CD4-positive, alpha-beta T cell treated with Interleukin-15 for 4 hours (primary cell): ENCODE measurements at places on chromosomes 3 and 15.

GRCh38 chr15:70856884-70857561 lies 3.1 kb upstream of the LARP6 start:
- DNase-seq = no peak

DNA sequence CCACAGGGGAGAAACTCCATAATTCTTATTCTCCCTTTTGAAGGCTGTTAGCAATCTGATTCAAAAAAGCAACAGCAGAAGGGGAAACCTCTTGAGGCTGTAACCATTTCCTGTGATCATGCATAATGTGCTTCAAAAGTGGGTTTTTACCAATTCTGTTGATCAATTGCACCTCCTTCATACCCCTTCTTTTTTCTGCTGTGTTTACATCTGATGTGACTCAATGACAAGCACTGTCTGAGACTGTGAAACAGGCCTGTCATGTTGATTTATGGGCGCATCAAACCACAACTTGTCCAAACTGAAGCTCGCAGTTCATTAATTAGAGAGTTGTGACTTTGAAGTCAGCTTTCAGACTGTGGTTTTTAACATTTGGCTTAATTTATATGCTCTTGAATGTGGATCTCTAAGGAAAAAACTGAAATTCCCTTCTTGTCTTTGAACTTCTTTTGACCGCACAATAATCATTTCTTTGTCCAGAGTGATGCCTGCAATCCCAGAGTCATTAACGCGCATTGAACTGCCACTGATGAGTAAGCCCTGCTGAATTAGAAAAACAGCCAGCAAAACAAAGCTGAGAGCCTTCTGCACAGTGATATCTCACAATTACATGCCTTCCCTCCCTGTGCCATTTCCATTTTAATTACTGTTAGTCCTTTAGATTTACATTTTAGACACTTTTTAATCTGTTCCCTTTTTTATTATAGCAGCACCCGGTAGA lies 532.8 kb downstream of the FOXP1 start:
- peak; percentile 75 for DNase-seq

DNA sequence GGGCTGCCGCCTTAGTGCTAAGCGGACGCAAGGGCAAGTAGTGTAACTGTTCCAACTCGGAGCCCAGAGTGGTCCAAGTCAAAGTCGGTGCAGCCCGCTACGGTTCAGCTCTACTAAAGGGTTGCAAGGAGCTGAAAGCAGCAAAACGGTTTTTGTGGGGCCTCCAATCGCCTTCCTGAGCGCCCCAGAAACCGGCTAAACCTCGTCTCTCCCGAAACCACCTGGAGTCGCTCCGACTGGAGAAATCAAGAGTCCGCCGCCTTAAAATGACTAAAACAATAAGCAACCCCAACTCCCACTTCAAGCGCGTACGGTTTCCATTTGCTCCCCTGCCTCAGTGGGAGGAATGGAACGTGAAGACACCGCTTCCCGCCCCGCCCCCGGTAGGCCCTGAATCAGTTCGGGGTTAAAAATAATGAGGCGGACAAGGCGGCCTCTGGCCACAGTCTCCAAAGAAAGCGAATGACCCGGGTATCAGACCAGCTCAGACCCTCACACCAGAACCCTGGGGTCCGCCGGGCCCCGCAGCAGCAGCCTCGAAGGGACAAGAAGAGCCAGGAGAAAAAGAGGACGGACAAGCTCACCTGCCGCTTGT lies 401 bp downstream of the SEC11A start:
- no peak for DNase-seq

DNA sequence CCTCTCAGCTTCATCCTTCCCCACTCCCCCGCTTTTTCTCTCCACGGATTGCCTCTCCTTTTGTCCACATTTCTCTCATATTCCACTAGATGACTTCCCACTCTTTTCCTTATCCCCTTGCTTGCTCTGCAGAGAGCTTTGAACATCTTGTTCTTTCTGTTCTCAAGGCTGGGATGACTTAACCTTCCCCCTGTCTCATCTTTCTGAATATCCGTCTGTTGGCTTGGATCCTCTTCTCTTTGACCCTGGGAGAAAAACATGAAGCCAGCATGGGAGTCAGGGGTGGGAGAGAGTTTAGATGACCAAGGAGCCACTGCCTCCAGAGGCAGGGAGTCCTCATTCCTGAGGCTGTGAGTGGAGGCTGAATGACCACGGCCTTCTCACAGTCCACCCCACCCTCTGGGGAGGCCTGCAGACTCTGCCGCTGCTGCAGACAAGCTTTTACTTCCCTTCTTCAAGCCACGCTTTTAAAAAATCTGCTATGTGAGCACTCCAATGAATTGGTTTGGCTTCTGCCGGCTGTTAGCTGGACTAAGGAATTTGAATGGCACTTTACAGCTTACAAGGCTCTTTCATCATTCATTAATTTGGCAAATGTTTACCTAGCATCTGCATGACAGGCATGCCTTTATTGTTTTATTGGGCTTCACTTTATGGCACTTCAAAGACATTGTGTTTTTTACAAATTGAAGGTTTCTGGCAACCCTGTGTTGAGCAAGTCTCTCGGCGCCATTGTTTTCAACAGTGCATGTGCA lies 111.6 kb upstream of the SLC6A6 start:
- no peak for DNase-seq

DNA sequence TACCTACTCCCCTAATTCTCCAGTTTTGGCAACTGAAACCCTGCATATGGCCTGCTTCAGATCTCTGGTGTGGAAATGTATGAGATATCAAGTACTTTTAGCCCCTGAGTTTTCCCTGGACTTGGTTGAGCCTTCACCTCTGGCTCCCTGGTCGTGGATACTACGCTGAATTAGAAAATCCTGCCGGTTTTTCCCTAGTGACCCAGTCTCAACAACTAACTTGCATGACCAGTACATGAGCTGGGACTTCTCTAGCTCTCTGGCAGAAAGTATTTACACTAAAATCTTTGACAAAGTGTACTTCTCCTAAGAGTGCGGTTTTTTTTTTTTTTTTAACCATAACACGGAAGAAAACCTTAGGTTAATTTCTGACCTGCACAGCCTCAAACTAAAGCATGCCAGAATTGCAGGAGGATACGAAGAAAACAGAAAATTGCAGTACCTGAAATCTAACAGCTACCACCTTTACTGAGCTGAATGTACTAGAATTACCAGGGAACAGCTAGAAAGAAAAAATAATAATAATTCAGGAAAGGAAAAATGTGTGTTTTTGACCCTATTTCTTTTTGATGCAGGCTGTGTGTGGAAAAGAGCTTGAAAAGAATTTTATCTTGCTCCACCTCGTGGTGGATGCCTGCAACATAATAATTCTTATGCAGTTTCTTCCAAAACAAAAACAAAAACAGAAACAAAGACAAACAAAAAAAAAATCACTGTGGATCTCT lies 165.6 kb downstream of the GMNC start:
- DNase-seq = no peak

DNA sequence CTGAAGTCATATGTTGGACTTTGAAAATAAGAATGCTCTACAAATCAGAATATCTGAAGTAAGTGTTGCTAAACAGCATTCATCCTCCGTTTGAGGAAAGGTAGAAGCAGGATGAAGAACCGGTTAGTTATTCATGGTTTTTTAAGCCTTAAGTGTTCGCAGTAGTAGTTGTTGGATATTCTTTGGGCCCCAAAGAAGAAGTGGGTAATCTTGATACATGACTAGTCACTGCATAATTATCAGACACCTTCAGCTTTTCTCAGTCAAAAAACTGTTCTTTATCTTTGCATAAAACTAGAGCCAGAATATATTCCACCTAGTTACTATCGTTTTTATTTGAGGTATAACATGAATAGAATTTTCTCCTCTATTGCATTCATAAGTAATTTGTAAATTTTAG lies 13.8 kb downstream of the RAB5A start:
- DNase-seq = no peak

DNA sequence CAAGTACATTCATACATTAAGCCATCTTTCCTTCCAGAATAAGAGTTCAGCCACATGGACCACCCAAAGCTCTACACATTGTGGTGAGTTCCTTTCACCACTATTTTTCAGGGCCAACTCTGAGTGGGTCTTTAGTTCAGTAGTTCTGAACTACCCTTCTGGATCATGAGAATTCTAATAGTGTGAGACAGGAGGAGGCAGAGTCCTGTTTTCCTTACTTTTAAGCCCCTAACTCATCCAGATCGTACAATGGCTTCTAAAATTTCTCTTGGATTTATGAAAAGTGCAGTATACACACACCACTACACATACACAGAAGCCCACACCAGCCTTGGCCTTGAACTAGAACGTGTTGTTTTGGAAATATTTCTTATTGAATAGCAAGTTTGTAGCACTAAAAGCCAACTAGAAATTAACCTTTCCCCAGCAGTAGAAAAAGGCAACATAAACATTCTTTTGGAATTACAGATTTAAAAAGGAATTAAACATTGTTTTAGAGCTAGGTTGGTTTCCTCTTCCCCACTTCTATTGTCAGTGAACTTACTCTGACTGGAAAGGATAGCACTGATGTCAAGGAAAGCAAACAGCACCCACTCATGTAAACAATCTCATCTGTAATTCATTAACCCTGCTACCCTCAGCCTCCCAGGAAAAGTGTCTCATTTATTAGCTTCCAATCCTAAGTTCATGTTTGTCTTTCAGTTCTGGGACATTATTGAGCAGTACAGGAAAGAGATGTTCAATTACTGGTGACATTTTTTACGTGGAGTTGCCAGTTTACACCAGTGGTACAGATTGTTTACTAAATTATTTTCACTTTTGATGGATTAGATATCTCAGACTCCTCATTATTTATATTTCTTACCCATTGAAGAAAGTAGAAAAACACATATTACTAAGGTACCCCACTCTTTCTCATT lies 95.7 kb upstream of the AGTR1 start:
- DNase-seq = no peak

- no peak for DNase-seq
These were observed 50.2 kb upstream of the MUC13 start for GRCh38 chr3:124984754-124985153.

- DNase-seq = no peak
These were observed at the start of gene RBMS3 for GRCh38 chr3:29280404-29281093. TSS of gene RBMS3 (plus strand) at chr3:29281071.

GRCh38 chr3:190709351-190709773 lies 153.1 kb downstream of the GMNC start:
- DNase-seq = no peak

DNA sequence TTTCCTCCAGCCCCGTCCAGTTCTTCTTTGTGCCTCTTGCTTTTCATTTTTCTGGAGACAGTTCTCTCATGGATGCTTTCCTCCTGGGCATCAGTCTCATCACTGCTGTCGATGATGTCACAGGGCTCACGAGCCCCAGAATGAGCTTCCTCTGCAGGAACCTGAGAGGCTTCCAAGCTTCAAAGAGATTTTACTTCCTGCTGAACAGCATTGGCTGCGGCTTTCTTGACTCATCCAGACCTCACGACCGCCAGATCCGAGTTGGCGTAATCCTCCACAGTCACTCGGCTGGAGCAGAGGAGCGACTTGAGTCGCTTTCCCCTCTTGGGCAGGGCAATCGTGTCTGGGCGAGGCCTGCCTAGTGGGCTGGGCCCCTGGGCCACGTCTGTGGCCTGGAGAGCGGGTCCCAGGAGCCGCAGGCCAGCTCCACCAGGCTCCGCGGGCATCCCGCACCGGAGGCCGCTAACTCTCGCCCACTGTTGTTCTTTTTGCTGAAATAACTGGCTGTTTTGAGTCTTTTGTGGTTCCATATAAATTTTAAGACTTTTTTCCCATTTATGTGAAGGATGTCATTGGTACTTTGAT lies 20.8 kb upstream of the FAN1 start:
- DNase-seq = no peak

- no peak for DNase-seq
These were observed 20.5 kb downstream of the IFT80 start for GRCh38 chr3:160378331-160379109.

- DNase-seq = no peak
These were observed 37.4 kb upstream of the SNRPN start for GRCh38 chr15:24917431-24917830.

GRCh38 chr15:26891448-26892181 lies 24.8 kb downstream of the GABRA5 start:
- DNase-seq = no peak

DNA sequence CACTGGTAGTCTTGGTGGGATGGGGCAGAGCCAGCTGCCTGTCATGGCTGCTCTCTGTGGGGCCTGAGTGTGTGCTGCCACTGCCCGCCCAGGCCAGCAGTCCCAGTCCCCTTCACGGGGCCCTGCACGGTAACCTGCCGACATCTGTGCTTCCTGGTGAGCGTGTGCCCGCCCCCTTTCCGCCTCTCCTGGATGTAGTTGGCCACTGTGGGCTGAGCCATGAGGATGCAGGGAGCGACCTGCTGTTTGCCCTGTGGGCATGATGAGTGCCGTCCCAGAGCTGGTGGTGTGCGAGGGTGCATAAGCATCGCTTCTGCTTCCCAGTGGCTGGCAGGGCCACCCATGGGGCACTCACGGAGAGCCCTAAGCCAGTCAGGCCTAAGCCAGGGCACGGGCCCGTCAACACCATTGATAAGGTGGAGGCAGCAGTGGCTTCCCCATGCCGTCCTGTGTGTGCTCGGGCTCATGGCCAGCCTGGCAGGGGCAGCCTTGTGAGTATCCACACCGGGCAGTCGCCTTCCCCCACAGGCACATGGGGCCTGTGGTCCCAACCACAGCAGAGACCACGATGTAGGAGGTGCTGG lies 14.6 kb downstream of the PLXNA1 start:
- DNase-seq = no peak

DNA sequence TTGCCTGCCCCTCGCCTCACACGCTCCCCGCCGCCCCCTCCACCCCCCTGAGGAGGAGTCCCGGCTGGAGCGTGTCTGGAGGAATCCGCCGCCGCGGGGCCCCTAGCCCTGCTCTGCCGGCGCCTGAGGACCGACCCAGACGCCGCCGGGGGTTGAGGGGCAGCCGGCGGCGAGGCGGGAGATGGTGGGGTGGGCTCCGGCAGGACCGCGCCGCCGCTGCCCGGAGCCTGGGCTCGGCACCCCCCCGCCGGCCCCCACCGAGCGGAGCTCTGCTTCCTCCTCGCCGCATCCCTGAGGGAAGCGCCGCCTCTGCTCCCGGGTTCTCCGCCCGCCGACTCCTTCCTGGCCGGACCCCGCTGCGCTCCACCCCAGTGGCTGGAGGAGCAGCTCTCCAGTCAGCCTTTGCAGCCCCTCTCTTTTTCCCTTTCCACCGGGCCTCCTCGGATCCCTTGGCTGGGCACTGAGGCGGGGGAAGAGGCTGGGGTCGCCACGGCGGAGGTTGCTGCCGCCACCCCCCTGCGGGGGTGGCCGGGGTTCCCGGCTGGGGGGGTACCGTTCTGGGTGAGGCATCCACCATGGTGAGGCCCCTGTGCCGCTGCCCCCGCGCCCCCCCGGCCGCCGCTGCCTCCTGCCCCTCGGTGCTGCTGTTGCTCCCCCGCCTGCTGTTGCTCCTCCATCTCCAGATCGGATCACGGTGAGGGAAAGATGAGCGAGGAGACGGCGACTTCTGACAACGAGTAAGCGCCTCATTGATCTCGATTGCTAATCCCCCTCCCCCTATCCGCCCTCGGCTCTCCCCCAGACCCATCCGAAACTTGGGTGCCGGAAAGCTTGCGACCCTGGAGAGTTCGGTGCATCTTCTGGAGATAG lies at the start of gene SPRED1:
Gene SPRED1 (plus strand): TSS at position 356 of the 870 bp plus-strand sequence. CDS start 350 bp downstream, at position 706.
- DNase-seq = no peak

DNA sequence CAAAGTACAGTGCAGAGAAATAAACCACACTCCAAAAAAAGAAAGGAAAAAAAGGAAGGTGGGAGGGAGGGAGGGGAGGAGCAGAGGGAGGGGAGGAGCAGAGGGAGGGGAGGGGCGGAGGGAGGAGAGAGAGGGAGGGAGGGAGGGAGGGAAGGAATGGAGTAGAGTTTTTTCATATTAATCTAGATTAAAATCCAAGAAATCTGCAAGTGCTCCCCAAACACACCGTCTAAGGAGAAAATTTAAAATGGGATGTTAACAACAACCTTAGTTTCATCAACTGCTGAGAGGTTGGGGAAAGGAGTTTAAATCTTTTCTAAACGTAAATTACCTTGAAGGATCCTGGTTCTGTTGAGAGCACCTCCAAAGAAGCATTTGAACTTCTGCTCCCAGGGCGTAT lies 6.6 kb downstream of the FSIP1 start:
- no peak for DNase-seq
